CD4-positive, alpha-beta T cell (primary cell): ENCODE measurements at places on chromosomes 4 and X. TPM values are rescaled to one million over a fixed set of nuclear protein-coding genes. Genes with fewer than 3 reads are reported as not detected.

DNA sequence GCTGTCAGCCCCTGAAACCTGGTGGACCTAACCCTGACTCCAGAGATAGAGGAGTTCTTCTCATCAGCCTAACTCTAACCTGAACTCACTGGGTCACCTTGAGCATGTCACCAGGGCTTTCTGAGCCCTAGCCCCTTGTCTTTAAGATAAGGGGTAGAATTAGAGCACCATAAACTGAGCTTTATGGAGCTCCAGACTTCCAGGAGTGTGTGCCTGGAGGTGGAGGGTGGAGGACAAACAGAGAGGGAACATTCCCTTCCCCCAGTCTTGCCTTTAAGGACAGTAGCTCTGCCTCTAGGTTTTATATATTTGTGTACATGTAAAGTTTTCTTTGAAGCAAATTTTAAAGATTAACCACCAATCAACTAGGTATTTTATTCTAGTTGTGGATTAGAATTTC lies 83.9 kb upstream of the PACRGL start:
- H3K27me3 ChIP-seq, result no peaks in the 10 kb centered on the region
- H3K27ac ChIP-seq, result no peak overlapping the region
- H3K4me3 ChIP-seq, result no peak overlapping the region
- no peaks in the 10 kb centered on the region for H3K4me1 ChIP-seq
- H3K36me3 ChIP-seq, result no peaks in the 10 kb centered on the region

- H3K4me1 ChIP-seq, result peaks cover 9% of the 10 kb centered on the region
- H3K4me3 ChIP-seq, result no peak overlapping the region
- no peak for DNase-seq
- H3K36me3 ChIP-seq, result no peaks in the 10 kb centered on the region
- no peaks in the 10 kb centered on the region for H3K27me3 ChIP-seq
- H3K27ac ChIP-seq, result no peak overlapping the region
These were observed 3.0 kb downstream of the PLXNB3 start for GRCh38 chrX:153766871-153767673.

DNA sequence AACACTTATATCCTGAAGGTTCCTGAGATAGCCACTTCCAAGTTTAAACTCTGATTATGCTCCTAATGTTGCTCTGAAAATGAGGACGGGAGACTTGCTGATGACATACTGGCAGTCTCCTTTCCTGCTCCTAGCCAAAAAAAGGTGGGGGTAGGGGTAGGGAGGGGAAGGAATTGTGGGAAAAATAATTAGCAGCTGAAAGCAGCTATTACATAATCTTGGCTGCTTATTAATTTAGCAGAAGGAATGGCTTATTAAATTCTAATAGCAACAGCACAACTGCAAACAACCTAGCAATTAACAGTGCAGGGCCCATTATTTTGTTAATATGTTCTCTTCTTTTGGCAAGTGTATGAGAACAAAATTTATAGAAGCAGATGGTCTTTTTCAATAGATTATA lies 2.0 kb upstream of the AP1S2 start:
- no peak overlapping the region for H3K4me3 ChIP-seq
- H3K27me3 ChIP-seq, result no peaks in the 10 kb centered on the region
- no peak overlapping the region for H3K27ac ChIP-seq
- peaks cover 5% of the 10 kb centered on the region for H3K4me1 ChIP-seq
- no peak for DNase-seq

- no peaks in the 10 kb centered on the region for H3K27me3 ChIP-seq
- H3K4me1 ChIP-seq, result no peaks in the 10 kb centered on the region
- H3K36me3 ChIP-seq, result no peaks in the 10 kb centered on the region
- no peak overlapping the region for H3K27ac ChIP-seq
These were observed 224.9 kb upstream of the PCDH7 start for GRCh38 chr4:30495251-30495650.

DNA sequence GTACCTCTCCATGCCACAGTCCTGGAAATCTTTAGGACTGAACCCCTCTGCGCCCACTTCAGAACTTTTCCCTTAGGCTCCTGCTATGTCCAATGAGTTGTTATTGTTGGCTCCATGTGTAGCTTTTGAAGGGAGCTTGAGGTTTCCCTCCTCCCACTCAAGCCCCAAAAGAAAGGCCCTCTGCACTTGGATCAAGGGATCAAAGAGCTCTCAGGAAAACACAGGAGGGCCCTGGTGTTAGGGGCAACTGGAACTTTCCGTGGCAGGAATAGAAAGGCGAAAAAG lies 135.0 kb downstream of the RASL11B start:
- DNase-seq, result no peak
- H3K36me3 ChIP-seq, result no peaks in the 10 kb centered on the region
- no peaks in the 10 kb centered on the region for H3K4me1 ChIP-seq
- no peaks in the 10 kb centered on the region for H3K27me3 ChIP-seq
- H3K4me3 ChIP-seq, result no peak overlapping the region

DNA sequence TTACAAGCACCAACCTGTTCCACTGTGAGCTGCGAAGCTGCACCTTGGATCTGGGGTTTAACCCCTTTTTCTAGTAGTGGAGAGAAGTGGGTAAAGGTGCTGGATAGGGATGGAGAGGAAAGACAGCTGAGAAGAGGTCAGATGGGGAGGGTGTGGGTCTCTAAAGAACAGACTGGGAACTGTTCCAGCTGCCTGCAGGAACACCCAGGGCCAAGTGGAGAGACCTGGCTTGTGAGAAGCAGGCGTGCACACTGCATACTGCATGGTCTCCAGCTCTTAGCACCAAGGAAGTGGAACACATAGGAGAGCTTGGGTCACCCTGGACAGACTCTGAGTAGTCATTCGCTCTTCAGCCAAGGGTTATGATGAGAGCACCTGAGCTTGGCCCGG lies 16.1 kb downstream of the BCOR start:
- no peaks in the 10 kb centered on the region for H3K27me3 ChIP-seq
- H3K36me3 ChIP-seq, result peaks cover 3% of the 10 kb centered on the region
- H3K4me3 ChIP-seq, result no peak overlapping the region
- DNase-seq, result no peak
- H3K27ac ChIP-seq, result no peak overlapping the region
- peaks cover 62% of the 10 kb centered on the region for H3K4me1 ChIP-seq

- no peak overlapping the region for H3K4me3 ChIP-seq
- no peaks in the 10 kb centered on the region for H3K27me3 ChIP-seq
- no peaks in the 10 kb centered on the region for H3K4me1 ChIP-seq
- H3K27ac ChIP-seq, result no peak overlapping the region
- no peak for DNase-seq
These were observed 26.7 kb downstream of the PIN4 start for GRCh38 chrX:72208126-72208800.

DNA sequence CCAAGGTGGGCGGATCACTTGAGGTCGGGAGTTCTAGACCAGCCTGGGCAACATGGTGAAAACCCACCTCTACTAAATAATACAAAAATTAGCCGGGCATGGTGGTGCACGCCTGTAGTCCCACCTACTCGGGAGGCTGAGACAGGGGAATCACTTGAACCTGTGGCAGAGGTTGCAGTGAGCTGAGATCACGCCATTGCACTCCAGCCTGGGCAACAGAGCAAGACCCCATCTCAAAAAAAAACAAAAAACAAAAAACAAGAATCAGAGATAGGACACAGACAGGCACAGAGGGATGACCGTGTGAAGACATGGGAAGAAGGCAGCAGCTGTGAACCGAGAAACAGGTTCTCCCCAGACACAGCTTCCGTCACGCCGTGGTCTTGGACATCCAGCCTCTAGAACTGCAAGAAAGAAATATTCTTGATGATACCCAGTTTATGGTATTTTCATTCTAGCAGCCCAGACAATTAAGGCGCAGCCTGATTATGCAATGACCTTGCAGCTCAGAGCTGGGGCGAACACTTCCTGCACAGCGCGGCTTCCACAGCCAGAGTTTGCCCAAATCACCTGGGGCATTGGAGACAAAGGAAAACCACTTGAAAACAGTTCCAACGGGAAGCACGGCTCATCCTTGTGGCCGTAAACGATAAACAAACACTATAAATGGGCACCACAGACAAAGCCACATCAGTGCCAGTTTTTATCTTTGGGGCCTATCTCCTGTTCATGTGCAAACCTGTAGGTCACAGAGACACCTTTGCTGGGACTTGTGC lies 4.2 kb upstream of the ARSD start:
- H3K4me3 ChIP-seq, result no peak overlapping the region
- no peaks in the 10 kb centered on the region for H3K36me3 ChIP-seq
- H3K27me3 ChIP-seq, result no peaks in the 10 kb centered on the region
- no peak overlapping the region for H3K27ac ChIP-seq
- no peaks in the 10 kb centered on the region for H3K4me1 ChIP-seq

DNA sequence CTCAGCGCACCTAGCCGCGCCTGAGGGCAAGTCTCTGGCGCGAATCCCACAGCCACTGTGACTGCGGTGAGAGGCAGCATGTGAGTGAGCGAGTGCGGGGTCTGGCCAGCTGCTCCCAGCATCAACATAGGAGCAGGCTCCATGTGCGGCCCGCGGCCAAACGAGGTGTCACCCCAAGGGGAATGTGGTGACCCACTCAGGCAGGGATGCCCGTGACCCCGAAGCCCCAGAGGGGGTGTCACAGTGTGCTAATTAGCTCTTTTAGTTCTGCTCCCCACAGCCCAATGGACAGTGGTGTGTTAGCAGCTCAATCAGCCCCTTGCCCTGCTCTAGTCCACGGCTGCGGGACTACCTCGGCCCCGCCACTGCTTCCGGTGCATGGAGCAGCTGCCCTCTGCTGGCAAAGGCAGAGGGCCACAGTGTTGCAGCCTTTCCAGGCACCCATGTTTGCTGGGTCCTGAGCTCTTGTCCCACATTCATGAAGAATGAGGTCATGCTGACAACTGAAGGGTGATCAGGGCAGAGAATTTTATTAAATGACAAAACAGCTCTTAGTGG lies 61.4 kb downstream of the AGA start:
- H3K36me3 ChIP-seq, result no peaks in the 10 kb centered on the region
- no peaks in the 10 kb centered on the region for H3K27me3 ChIP-seq
- H3K4me1 ChIP-seq, result no peaks in the 10 kb centered on the region
- no peak overlapping the region for H3K4me3 ChIP-seq
- H3K27ac ChIP-seq, result no peak overlapping the region

- no peak for DNase-seq
- H3K4me1 ChIP-seq, result peaks cover 23% of the 10 kb centered on the region
- no peak overlapping the region for H3K4me3 ChIP-seq
- H3K27ac ChIP-seq, result no peak overlapping the region
These were observed 45.2 kb upstream of the ENPP6 start for GRCh38 chr4:184262901-184263300.

DNA sequence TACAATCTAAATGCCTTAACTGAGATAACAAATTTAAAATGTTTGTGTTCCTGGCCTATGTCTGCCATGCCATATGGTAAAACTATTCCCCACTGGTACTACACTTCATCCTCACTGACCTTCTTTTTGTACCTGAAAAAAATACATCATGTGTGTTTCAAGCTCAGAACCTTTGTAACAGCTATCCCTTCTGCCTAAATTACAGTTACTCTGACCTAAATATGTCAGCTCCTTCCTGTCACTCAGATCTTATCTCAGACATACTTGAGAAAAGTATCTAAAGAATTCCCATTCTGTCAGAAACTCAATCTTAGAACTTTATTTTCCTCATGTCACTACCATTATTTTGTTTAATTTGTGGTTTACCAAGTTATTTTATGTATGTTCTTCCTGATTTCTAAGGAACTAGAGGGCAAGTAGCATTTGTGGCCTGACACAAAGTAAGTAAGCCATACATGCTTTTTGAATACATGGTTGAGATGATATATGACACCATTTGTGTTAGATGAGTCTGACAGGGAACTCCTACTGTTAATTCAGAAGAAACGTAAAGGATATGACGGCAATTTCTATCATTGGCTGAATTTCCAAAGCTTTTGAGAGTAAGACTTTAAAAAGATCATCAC lies 456.5 kb upstream of the NDST3 start:
- DNase-seq, result no peak
- H3K4me1 ChIP-seq, result no peaks in the 10 kb centered on the region
- H3K4me3 ChIP-seq, result no peak overlapping the region
- no peaks in the 10 kb centered on the region for H3K27me3 ChIP-seq
- no peak overlapping the region for H3K27ac ChIP-seq

DNA sequence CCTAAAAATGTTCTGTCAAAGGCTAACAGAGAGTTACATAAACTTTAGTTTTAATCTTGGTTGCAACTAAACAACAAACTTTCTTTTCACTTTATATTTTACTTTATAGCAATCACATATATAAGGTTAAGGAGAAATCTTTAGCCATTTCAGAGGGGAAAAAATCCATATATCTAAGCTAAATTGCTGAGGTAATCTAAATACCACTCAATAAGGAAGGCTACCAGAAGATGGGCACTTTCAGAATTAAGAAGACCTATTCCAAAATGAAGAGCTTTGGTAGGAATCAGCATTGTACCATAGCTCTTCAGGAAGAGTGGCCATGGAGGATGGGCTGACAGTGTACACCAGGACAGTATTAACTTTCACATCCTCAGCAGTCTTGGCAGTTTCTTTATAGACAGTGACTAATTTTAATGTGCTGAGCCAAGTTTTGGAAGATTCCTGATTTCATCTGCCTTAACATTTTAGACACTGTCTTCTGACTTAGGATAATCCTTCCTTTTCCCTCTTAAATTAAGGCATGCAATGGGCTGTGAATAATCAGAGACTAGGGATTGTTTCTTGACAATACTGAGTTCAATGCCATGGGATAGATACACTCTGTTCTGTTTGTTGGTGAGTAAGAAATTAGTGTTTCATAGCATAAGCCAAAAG lies 7.1 kb downstream of the FAT4 start:
- H3K27ac ChIP-seq, result no peak overlapping the region
- DNase-seq, result no peak
- peaks cover 22% of the 10 kb centered on the region for H3K27me3 ChIP-seq
- peaks cover 5% of the 10 kb centered on the region for H3K4me1 ChIP-seq

GRCh38 chr4:24190761-24191695 lies 301.2 kb upstream of the PPARGC1A start:
- H3K27ac ChIP-seq, result no peak overlapping the region
- H3K27me3 ChIP-seq, result no peaks in the 10 kb centered on the region
- H3K4me3 ChIP-seq, result no peak overlapping the region
- H3K4me1 ChIP-seq, result no peaks in the 10 kb centered on the region
- DNase-seq, result no peak
- H3K36me3 ChIP-seq, result no peaks in the 10 kb centered on the region

DNA sequence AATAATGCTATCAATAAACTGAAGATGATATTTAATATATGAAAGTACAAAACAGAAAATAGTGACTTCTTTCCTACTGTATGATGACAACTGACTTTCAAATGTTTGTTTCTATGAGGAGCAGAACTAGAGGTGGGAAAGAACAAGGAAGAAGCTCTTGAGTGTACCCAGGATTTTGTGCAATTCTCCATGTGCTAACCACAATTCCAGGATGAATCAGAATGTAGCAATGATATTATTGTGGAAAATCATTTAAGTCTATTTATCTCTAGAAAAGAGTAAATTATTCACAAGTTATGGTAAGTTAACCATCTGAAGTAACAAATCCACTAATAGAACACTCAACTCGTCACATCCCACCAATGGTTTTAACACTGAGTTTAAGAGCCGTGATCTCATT lies 324.1 kb upstream of the EMCN start:
- no peaks in the 10 kb centered on the region for H3K36me3 ChIP-seq
- no peak overlapping the region for H3K27ac ChIP-seq
- DNase-seq, result no peak
- no peaks in the 10 kb centered on the region for H3K27me3 ChIP-seq
- H3K4me1 ChIP-seq, result no peaks in the 10 kb centered on the region
- no peak overlapping the region for H3K4me3 ChIP-seq

GRCh38 chr4:85909851-85910250 lies 434.9 kb downstream of the ARHGAP24 start:
- no peaks in the 10 kb centered on the region for H3K36me3 ChIP-seq
- no peak overlapping the region for H3K27ac ChIP-seq
- H3K4me3 ChIP-seq, result no peak overlapping the region
- H3K4me1 ChIP-seq, result no peaks in the 10 kb centered on the region
- H3K27me3 ChIP-seq, result no peaks in the 10 kb centered on the region

Gene NEUROG2
- total RNA-seq, result not detected

Gene MAGEB18
- total RNA-seq, result not detected

Gene MAGED4
- 0.28 TPM for total RNA-seq

Gene SFRP2
- not detected for total RNA-seq

Gene PF4V1
- not detected for total RNA-seq

Gene SRPX
- not detected for total RNA-seq

Gene TAF7L
- not detected for total RNA-seq

Gene TMEM165
- total RNA-seq, result 44.8 TPM

Gene DMRTC1
- 0.85 TPM for total RNA-seq
